T-cell (primary cell): ENCODE measurements at places on chromosomes 7 and 10. TPM values are rescaled to one million over a fixed set of nuclear protein-coding genes. Genes with fewer than 3 reads are reported as not detected.

The ANXA8L1 gene
- not detected for total RNA-seq

GRCh38 chr10:99814143-99814542 lies 31.7 kb downstream of the ABCC2 start:
- no peaks in the 10 kb centered on the region for H3K4me1 ChIP-seq
- no peaks in the 10 kb centered on the region for H3K36me3 ChIP-seq
- H3K4me3 ChIP-seq: no peak overlapping the region
- no peaks in the 10 kb centered on the region for H3K27me3 ChIP-seq

DNA sequence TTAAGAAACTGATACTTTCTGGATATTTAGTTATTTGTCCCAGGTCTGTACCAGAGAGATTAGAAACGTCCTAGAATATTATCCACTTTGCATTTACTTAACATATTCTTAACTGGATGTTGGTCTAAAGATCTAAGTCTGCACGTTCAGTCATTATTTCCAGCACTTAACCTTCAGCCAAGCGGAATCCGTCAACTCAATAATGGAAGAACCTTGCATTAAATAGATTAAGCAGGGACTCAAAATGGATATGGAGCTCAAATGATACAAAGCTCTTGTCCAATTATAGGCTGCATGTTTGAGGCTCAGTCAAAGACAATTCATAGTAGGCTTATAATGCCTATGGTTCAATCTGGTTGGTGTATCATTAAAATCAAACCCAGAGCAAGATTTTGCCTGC lies 162.9 kb downstream of the SEMA3D start:
- H3K27ac ChIP-seq: no peak overlapping the region
- H3K27me3 ChIP-seq: no peaks in the 10 kb centered on the region
- H3K36me3 ChIP-seq: no peaks in the 10 kb centered on the region
- no peak for DNase-seq
- no peaks in the 10 kb centered on the region for H3K4me1 ChIP-seq

DNA sequence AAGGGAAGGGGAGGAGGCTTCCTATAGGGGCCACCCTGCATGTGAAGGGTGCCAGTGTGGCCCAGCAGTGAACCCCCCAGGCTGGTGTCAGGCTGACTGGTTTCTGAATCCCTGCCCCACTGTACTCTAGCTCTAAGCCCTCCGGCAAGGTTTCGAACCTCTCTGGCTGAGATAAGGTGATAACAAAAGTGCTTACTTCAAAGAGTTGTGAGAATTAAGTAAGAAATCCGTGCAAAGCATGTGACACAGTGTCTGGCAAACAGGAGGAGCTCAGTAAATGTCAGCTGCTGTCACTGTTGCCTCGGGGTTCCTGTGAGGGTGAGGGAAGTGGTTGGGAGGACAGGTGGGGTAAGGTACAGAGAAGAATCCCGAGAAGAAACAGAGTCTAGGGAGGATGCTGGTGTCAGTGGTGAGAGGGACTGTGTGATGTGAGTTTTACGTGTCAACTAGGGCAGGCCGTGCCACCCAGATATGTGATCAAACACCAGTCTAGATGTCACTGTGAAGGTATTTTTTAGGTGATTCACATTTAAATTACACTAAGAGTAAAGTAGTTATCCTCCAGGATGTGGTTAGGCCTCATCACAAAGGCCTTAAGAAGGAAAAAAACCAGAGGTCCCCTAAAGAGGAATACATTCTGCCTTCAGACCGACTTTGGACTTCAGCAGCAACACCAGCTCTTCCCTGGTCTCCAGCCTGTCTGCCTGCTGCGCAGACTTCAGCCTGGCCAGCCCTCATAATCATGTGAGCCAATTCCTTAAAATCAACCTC lies 64.4 kb downstream of the BPGM start:
- H3K27me3 ChIP-seq: no peaks in the 10 kb centered on the region
- H3K36me3 ChIP-seq: no peaks in the 10 kb centered on the region
- DNase-seq: peak; percentile 67
- peak overlapping the region; percentile 72 for H3K27ac ChIP-seq

DNA sequence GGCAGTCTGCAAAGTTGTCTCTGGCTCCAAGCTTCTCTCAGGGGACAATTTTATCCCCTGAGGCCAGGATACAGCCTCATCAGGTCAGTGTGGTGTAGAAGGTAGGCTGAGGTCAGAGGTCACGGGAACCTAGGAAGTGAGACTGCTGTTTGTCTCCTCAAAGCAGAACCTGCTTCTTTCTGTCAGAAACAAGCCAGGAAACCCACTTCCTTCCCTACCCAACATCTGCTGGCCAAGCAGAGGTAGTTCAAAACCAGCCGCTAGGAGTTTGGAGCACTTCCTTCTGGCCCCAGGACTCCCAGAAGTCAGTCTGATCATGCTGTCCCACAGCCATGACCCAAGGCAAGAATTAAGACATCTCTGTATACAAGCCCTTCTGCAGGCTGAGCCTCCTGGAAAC lies 12.2 kb downstream of the CLRN3 start:
- no peaks in the 10 kb centered on the region for H3K4me1 ChIP-seq
- peak; percentile 9 for DNase-seq
- no peaks in the 10 kb centered on the region for H3K27me3 ChIP-seq
- H3K4me3 ChIP-seq: no peak overlapping the region
- no peaks in the 10 kb centered on the region for H3K36me3 ChIP-seq

- H3K4me3 ChIP-seq: no peak overlapping the region
- no peaks in the 10 kb centered on the region for H3K36me3 ChIP-seq
- no peak overlapping the region for H3K27ac ChIP-seq
- no peaks in the 10 kb centered on the region for H3K27me3 ChIP-seq
Observed at GRCh38 chr7:123220396-123220795, 20.6 kb upstream of the SLC13A1 start.

GRCh38 chr10:35456153-35456720 lies 119.9 kb downstream of the CCNY start:
- H3K4me1 ChIP-seq: peaks cover 57% of the 10 kb centered on the region
- H3K4me3 ChIP-seq: no peak overlapping the region
- no peak for DNase-seq
- H3K27ac ChIP-seq: no peak overlapping the region

GRCh38 chr10:73889014-73889413 lies 14.7 kb upstream of the CAMK2G start:
- DNase-seq: no peak
- H3K36me3 ChIP-seq: no peaks in the 10 kb centered on the region
- peaks cover 6% of the 10 kb centered on the region for H3K4me1 ChIP-seq
- no peak overlapping the region for H3K4me3 ChIP-seq
- no peak overlapping the region for H3K27ac ChIP-seq

The GOLGA7B gene
- 14.9 TPM for total RNA-seq

The TFEC gene
- total RNA-seq: 0.33 TPM

DNA sequence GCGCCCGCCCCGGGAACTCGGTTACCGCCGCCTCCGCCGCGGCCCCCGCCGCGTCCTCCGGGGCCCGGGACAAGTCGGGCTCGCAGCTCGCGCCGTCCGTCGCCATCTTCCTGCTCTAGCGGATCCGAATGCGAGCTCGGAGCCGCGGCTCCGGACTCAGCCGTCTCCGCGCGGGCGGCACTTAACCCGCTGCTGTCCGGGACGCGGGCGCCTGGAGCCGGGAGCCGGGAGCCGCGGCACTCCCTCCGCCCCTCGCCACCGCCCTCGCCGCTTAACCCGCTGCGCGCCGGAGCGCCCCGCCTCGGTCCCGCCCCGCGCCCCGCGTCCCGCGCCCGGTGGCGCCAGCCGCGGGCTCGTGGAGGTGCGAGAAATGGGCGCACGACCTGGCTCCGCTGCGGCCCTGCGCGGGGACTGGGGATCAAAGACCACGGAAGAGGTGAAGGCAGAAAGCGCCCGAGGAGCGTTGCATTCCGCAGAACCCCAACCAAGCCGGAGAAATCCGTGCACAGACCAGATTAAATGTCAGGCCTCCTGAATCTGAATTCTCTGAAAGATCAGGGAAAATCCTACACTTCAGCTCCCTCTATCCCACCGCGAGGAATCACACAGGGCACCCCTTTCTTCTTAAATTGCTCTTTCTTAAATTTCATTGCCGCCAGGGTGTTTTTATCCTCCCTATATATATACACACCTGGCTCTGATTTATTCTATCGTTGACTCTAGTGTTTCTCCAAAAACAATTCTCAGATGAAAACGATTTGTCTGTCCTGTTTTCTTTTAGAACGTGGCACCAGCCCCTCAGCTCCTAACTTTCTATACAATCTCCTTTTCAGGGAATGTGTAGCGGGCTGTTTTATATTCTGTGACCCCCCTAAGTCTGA lies at the start of gene CTTNBP2:
TSS of gene CTTNBP2 (minus strand) at position 132 of the 881 bp plus-strand sequence. CDS start at position 106, 26 bp downstream.
- no peaks in the 10 kb centered on the region for H3K36me3 ChIP-seq
- H3K27me3 ChIP-seq: peaks cover 15% of the 10 kb centered on the region
- peak within 1 kb of the TSS; percentile 26 for H3K4me3 ChIP-seq
- no peak within 1 kb of the TSS for H3K27ac ChIP-seq
- no peak for DNase-seq

DNA sequence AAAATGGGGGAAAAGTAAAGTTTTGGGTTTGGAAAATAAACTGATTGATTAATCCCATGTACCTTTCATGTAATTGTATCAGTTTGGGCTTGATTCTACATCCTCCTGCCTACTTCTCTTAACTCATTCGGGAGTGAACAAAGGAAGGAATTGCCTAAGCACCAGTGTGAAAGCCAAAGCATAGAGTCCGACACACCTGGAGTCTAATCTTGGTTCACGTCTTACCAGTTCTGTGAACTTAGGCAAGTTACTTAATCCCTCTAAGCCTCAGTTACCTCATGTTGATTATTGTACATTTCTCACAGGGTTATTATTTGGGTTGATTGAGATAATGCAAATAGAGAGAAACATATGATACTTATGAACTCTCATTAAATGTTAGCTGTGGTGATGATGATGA lies 41.1 kb upstream of the PRPS1L1 start:
- no peak overlapping the region for H3K27ac ChIP-seq
- H3K4me1 ChIP-seq: no peaks in the 10 kb centered on the region
- no peak overlapping the region for H3K4me3 ChIP-seq

The EVX1 gene
- total RNA-seq: not detected

GRCh38 chr7:50660040-50660829 lies 95.0 kb upstream of the DDC start:
- peak; percentile 42 for DNase-seq
- peak overlapping the region; percentile 41 for H3K4me3 ChIP-seq
- H3K36me3 ChIP-seq: no peaks in the 10 kb centered on the region
- H3K27ac ChIP-seq: no peak overlapping the region
- H3K27me3 ChIP-seq: no peaks in the 10 kb centered on the region

DNA sequence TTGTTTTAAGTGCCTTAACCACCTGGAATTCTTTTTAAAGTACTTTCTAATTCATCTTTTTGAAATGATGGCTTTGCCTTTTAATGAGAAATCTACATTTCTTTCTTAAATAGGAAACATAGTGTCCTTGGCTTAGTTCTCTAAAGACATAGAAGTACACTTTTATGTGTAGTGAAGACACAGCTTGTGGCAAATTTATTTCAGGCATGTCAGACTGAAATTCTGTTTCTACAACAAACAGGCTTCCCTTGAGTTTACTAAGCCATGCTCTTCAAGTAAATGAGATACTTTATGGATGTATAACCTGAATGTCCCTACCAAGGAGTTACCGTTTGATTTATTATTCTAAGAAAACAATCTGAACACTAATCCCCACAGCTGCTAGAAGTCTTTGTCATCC lies 136.9 kb upstream of the MAGI2 start:
- no peak overlapping the region for H3K27ac ChIP-seq
- H3K36me3 ChIP-seq: no peaks in the 10 kb centered on the region
- H3K4me1 ChIP-seq: no peaks in the 10 kb centered on the region
- no peak overlapping the region for H3K4me3 ChIP-seq
- no peak for DNase-seq

DNA sequence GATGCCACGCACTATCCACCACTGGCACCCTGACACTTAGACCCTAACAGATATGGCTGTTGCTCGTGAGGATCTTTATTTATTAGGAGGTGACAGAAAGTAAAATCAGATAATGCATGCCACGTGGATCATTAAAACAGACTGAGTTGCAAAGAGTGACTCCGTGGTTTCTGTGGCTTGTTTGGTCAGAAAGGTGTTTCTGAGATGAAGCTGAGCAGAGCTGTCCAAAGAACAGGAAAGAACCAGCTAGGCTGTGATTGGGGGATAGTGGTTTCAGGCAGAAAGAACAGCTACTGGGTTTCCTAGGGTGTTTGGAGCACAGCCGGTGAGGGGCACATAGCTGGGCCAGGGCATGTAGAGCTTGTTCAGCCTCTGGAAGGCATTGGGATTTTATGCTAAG lies 34.4 kb downstream of the CSGALNACT2 start:
- peaks cover 20% of the 10 kb centered on the region for H3K36me3 ChIP-seq
- no peak overlapping the region for H3K27ac ChIP-seq
- H3K4me1 ChIP-seq: peaks cover 10% of the 10 kb centered on the region

- no peak overlapping the region for H3K27ac ChIP-seq
- no peaks in the 10 kb centered on the region for H3K4me1 ChIP-seq
- H3K27me3 ChIP-seq: no peaks in the 10 kb centered on the region
- no peak overlapping the region for H3K4me3 ChIP-seq
- no peak for DNase-seq
Observed at GRCh38 chr10:26057466-26057865, 123.4 kb downstream of the MYO3A start.

The SLC26A4 gene
- not detected for total RNA-seq

GRCh38 chr10:33509231-33509831 lies 174.9 kb upstream of the NRP1 start:
- H3K27me3 ChIP-seq: peaks cover 4% of the 10 kb centered on the region
- no peaks in the 10 kb centered on the region for H3K36me3 ChIP-seq
- no peak for DNase-seq

GRCh38 chr10:45075826-45076380 lies 75.2 kb downstream of the ZNF22 start:
- H3K27ac ChIP-seq: no peak overlapping the region
- H3K4me3 ChIP-seq: no peak overlapping the region
- H3K27me3 ChIP-seq: peaks cover 8% of the 10 kb centered on the region
- H3K36me3 ChIP-seq: no peaks in the 10 kb centered on the region
- DNase-seq: no peak
- peaks cover 11% of the 10 kb centered on the region for H3K4me1 ChIP-seq

DNA sequence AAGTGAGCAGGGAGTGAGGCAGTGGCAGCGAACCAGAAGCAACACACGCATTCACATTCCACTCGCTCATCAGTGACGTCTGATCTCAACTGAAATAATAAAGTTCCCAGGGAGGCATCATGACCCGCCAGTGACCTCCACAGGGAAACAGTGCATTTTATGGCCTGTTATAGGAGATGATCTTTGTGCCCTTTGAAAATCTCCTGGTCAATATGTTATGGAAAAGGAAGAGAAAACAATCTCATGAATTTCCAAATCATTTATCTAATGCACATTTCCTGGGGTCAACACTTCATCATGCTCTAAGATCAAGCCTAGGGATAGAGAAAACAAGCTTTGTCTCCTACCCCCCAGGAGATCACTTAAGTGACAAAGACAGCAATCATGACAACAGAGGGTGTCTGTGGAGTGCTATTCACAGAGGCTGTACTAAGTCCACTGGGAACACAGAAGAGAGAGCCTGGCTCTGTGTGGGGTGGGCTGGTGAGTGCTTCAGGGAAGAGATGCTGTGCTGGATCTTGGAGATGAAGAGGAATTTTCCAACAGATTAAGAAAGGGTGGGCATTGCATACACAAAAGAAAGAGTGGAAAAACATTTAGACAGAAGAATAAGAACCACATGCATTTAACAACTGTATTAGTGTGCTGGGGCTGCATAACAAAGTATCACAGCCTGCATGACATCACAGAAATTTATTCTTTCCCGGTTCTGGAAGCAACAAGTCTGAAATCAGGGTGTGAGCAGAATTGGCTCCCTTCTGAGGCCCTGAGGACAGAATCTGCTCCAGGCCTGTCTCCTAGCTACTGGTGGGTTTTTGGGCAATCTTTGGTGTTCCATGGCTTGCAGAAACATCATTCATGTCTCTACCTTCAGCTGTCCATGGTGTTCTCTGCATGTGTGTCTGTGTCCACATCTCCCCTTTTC lies 613.9 kb upstream of the IGFBP3 start:
- no peaks in the 10 kb centered on the region for H3K27me3 ChIP-seq
- DNase-seq: no peak

The LRWD1 gene
- 14.0 TPM for total RNA-seq

- peaks cover 25% of the 10 kb centered on the region for H3K4me1 ChIP-seq
- H3K27ac ChIP-seq: no peak overlapping the region
- H3K36me3 ChIP-seq: no peaks in the 10 kb centered on the region
- no peaks in the 10 kb centered on the region for H3K27me3 ChIP-seq
Observed at GRCh38 chr10:48309711-48310226, 3.3 kb downstream of the MAPK8 start.
